ENCODE measurements at places on chromosomes 7 and 10.

DNA sequence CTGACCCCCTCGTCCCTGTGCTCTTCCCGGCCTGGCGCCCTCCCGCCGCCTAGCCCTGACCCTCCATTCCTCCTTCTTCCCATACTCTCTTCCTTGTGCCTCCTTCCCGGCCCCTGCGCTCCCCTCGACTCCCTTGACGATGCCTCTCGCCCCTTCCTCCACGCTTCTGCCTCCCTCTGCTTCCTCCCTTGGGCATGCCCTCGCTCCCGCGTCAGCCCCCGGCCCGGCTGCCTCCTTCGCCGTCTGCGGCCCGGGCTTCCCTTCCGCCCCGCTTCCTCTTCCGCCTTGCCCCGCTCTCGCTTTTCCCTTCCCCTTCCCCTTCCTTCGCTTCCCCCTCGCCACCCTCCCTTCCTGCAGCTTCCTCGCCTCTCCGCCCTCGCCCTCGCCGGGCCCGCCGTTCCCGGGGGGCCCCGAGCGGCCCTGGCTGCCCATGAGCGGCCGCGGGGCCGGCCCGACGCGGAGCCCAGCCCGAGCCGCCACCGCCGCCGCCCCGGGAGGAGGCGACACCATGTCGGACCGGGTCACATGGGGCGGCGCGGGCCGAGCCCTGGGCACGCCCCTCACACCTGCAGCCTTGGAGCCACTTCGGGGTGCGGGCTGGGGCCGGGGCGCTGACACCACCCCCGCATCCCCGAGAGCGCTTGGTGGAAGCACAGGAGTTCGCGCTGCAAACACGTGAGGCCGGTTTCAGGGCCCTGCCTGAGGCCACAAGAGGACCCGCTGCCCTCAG is at the start of gene FBXW4:
FBXW4 (minus strand) TSS at position 497 of the 730 bp plus-strand sequence; CDS start at position 432, 65 bp downstream.
- DNase-seq = peak; percentile 71

GRCh38 chr10:77680065-77680464 is 42.5 kb upstream of the KCNMA1 start:
- no peak for DNase-seq

DNA sequence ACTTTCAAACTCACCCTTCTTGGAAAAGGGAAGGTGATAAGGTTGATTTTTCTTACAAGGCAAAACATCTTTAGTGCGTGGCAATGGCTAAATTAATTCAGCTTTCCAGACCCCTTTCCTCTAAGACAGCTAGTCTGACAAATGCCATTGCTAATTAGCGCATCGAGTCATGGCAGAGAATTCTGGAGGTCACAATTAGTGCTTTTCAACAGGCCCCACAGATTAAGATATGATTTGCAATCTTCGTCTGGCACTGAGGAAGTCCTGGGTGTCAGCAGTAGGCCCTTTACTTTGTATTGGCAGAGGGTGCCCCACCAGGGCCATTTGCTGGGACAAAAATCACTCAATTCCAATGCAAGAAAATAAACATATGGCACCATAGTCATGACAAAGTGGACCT is 189.2 kb upstream of the AGK start:
- DNase-seq = no peak

GRCh38 chr10:43854007-43854406 is 205.3 kb upstream of the ZNF32 start:
- DNase-seq = no peak

- no peak for DNase-seq
These were observed at the start of gene FKBP9 for GRCh38 chr7:32957326-32958045. FKBP9 (plus strand) TSS chr7:32957440; CDS start chr7:32957574, 134 bp downstream.

DNA sequence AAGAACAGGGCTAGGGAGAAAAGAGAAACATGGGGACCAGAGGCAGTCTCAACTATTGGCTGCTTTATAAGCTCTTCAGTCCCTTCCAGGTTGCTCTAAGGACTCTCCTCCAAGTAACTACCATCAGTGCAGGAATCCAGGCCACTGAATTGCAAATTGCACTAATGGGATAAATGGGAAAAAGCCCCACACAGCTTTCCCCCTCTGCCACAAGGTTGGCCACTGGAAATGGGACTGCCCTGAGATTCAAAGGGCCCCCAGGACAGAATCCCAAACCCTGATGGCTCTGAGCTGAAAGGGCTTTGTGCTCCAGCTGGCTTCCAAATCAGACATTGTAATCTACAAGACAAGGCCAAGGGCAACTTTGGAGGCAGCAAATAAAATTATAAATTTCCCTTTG is 633.2 kb downstream of the ACTR3B start:
- no peak for DNase-seq

DNA sequence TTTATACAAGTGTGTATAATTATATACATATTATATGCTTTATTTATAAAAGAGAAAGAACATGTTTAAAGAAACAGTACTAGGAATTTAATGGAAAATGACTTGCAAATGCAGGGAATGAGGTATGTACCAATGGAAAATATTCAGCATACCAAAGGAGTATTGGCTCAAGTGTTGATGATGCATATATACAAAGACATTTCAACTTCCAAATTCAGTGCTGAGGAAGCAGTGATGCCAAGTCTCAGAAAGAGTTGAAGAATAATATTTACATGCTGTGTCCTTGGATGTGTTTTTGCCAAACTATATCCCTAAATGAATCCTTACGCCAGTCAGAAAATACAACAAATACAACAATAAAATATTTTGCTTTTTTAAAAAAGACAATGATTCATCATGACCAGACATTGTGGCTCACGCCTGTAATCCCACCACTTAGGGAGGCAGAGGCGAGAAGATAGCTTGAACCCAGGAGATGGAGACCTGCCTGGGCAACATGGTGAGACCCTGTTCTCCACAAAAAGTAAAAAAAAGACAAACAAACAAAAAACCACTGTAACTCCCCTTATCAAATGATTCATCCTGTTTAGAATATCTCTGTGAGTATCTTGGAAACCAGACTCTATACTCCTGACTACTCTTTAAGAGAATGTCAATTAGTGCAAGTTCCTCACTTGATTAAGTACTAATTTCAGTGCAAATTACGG is 157.2 kb downstream of the CHRM2 start:
- DNase-seq = no peak

GRCh38 chr10:24331457-24331856 is 122.5 kb downstream of the KIAA1217 start:
- DNase-seq = no peak

GRCh38 chr10:43044448-43044921 is 32.4 kb upstream of the RET start:
- DNase-seq = no peak

GRCh38 chr7:109178342-109178741 is 608.7 kb downstream of the DNAJB9 start:
- no peak for DNase-seq

- peak; percentile 84 for DNase-seq
These were observed 14.6 kb downstream of the EPC1 start for GRCh38 chr10:32332299-32332750.

GRCh38 chr7:90507692-90508091 is 38.3 kb downstream of the PTTG1IP2 start:
- no peak for DNase-seq

DNA sequence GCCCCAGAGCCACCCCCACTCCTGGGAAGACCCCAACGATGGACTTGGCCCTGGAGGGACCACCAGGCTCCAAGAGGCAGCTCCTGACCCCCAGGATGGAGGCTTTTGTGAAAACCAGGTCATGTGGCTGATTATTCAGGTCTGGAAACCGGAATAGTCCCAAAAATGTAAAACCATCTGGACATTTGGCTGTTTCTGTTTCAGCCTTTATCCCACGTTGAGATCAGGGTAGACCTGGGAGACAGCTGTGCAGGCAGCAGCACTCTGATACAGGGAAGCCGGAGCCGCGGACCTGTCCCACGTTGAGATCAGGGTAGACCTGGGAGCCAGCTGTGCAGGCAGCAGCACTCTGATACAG is 7.1 kb upstream of the ADGRA1 start:
- DNase-seq = no peak

DNA sequence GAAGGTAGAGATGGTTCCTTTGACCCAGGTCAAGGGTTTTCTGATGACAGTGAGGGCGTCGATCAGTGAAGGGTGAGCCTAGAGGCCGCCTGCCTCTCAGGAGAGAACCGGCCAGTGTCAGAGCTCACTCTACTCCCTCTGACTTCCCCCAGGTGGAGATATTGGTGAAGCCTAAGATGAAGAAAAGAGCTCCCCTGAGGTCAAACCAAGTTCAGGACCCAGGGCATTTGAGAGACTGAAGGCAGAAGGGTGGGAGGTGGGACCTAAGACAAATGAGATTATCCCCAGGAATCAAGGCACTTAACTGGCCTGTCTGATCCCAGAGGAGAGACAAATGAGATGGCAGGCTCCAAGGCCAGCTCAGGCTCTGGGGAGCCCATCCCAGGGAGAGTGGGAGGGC is 104.7 kb downstream of the CDH23 start:
- DNase-seq = no peak

GRCh38 chr7:89661876-89662275 is 492.4 kb upstream of the STEAP1 start:
- DNase-seq = no peak

DNA sequence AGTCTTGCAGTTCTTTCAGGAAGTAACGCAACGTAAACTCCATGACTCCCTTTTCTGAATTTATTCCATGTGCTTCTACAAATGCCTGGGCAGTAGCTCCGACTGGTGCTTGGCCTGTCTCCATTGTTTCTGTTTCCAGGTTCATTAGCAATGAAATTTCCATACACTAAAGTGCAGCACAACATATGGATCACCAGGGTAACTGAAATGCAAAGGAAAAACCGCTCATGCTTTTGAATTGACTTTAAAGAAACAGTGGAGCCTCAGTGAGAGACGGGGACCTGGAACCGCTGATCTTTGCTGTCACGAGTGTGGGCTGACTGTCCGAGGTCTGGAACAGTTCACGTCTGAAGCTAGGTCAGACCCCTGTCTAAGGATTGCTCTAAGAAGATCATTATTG is 126.5 kb upstream of the IGFBP3 start:
- no peak for DNase-seq

DNA sequence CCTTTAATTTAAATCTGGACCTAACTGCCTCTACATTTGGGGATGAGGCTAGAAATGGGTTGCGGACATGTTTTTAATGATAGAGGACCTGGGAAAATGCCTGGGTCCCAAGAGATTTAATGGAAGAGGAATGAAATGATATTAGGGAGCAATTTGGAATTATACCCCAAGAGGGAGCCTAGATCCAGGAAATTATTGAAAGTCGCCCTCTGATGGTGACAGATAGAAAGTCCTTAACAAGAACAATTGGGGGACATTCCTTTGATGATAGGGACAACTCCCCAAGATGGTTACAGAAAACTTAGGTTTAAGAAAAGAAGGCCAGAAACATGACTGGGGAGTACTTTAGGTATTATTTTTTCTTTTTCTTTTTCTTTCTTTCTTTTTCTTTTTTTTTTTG is 9.5 kb upstream of the TSGA13 start:
- DNase-seq = no peak

DNA sequence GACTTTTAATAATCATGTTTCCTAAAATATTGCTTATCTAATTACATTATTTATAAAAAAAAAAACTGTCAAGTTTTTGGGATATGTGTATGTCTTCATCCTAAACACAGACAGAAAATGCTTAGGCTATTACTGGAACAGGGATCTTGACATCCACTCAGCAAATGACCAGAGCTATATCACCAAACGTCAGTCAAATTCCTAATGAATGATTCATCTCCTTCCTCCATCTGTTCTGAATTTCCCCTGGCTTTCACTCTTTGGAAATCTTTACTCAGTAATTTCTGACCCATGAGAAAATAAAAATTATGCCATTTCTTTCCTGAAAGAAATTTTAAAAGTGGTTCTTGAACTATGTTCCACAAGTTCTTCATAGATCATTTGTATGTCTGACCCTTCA is 552.4 kb upstream of the KCND2 start:
- DNase-seq = no peak

DNA sequence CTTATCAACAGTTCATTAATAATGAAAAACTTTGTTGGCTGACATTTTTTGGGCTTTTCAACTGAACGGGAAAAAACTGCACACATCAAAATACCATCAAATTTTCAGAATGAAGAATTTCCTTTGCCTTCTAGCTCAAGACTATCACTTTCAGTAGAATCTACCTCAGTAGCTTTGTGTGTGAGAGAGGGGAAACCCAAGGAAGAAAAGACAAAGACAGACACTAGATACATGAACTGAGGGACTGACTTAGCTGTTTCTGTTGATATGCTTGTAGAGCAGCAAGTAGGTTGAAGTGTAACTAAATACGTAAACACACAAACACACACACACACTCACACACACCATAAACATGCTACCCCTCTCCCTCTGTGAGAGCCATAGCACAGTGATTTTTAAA is 257.1 kb downstream of the CDK14 start:
- DNase-seq = no peak

DNA sequence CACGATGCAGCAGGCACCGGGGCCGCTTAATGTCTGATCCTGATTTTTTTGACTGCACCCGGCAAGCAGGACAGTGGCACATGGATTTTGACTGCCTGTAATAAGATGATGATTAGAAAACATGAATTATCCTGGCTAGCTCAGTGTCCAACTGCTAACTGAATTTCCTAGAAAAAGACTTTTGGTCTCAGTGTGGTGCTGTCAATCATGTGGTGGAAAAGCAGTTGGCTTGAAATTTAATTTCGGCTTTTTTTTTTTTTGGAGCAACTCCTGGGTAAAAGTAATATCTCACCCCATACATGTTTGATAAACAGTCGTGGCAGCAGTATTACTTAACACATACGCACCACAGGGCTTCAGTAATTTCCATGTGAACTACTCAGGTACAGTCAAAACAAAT is 227.7 kb downstream of the FANK1 start:
- DNase-seq = no peak

DNA sequence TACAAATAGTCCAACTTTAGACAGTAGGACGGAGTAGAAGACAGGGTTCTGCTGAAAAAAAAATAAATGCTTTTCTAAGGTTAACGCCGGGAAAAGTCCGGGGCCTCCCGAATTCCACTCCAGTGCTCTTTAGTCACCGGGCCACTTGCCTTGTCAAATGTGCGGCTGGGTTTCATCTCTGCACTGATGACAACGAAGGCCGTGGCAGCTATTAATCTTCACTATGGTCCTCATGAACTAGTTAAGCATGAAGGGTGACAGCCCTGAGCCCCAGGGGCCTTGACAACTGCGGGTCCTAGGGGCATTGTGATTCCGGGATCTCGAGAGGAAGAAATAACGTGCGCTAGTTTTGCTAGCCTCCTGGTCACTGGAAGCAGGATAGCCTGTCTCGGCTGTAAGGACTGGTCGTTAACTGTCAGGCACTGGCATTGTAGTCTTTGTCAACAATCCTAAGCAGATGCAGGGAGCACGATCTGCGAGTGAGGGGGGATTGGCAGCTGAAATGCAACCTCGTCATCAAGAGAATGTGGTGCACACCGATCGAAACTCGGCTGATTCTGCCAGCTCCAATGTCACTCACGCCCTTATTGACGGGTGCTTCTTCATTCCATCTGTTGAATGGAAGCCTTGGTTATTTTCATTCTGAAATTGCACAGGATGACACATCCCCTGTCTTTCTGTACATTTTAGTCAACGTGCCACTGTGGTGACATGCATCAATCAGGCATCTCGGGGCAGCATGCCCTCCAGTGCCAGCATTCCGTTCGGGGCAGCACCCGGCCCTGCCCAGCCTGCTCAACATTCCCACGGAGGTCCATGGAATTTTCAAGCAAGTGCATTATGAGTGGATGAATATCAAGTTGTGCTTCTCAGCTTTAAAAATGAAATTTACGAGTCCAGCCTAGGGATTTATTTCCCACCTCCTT is 51.6 kb upstream of the MGMT start:
- no peak for DNase-seq
